ENCODE measurements at places on chromosomes 3 and 15.

GRCh38 chr15:98850961-98851572 lies 156.5 kb downstream of the PGPEP1L start:
- DNase-seq: peak; percentile 63

- DNase-seq: peak; percentile 10
Observed at GRCh38 chr15:73127302-73127936, 75.2 kb downstream of the NEO1 start.

DNA sequence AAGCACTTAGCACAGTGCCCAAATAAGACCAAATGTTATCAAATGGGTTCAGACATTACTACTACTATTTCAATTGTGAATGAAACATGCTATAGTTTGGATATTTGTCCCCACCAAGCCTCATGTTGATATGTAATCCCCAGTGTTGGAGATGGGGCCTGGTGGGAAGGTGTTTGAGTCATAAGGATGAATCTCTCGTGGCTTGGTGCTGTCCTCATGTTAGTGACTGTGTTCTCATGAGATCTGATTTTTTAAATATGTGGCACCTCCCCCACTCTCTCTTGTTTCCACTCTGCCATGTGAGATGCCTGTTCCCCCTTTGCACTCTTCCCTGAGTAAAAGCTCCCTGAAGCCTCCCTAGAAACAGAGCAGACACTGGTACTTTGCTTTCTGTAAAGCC lies 148.7 kb upstream of the TGFBR2 start:
- no peak for DNase-seq

DNA sequence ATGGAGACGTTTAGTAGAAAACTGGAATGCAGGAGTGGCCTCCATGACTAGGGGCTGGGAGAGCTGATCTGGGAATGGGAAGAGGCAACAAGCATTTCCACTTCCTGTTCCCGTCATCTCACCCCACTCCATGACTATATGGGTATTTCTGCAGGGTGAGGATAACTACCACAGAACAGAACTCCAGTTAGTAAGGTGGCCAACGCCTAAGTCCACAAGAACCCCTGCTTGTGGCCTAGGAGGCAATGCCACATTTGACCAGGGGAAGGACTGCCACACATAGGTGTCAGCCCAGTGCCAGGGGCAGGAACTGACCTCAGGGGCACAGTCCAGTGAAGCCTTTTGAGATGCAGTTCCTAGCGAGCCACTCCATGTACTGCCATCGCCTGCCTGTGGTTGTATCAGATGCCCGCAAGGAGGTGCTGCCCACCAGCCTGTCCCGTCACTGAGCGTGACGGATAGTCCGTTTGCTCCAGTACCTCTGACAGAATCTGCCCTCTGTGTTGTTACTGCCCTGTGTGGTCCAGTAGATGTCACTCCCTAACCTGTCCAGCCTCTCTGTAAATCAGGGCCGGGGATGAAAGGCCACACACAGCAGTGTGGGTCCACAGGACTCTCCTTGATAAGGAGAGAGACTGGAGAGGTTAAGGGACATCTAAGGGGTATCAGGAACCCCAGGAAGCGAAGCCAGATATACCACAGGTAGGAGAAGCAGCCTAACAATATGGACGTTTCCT lies 3.5 kb upstream of the MTFMT start:
- peak; percentile 81 for DNase-seq

GRCh38 chr3:45064512-45065372 lies 38.6 kb downstream of the CLEC3B start:
- no peak for DNase-seq

- no peak for DNase-seq
Observed at GRCh38 chr15:71808311-71809020, 1.9 kb upstream of the NR2E3 start.

DNA sequence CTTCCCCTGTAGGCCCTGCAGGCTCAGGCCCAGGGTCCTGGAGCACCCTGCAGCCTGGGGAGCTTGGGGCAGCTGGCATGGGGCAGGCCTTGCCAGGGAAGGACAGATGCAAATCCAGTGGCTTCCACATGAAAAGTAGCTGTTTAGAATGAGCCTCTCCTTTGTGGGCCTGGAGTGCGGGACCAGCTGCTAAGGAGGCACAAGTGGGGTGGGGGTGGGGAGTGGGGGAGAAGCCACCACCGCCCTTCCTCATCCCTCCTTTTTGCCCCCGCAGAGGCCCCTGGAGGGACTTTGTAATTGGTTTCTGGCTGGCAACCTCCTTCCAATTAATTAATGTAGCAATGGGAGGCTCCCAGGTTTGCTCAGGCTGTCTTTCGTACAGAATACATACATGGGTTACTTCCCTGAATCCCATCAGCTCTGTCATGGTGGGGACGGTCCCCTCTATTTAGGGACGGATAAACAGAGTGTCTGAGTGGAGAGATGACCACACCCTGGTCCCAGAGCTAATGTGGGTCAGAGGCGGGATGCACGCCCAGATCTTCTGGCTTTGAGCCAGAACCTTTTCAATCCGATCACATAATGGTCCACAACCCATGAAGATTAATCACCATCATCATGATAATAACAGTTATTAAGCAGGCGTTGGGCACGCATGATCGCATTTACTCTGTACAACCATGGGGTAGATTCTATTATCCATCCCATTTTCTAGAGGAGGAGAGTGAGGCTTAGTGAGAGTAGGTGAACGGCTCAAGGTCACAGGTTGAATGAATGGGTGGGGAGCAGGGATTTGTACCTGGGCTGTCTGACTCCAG lies 6.2 kb downstream of the CORO2B start:
- DNase-seq: no peak

DNA sequence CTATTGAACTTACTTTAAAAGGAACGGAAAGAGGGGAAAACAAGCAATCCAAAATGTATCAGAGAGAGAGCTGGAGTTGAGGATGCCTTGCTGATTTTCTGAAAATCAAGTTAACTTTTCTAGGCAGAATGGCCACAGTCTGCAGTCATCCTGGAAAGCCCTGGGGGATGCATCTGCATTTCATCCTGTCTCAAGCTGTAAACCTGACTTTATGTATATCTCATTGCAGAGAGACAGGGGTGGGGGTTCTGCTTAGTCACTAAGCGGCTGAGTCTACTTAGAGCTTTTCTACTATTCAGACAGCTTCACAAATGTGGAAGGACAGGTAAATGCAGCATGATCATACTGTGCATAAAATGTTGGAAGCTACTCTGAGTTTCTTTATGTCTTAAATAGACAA lies 41.4 kb downstream of the MRPS25 start:
- DNase-seq: no peak

GRCh38 chr3:8816106-8816505 lies 46.7 kb upstream of the OXTR start:
- DNase-seq: no peak

- DNase-seq: no peak
Observed at GRCh38 chr3:184322731-184323487, 8.5 kb downstream of the EIF4G1 start.

- DNase-seq: no peak
Observed at GRCh38 chr3:189139611-189139940, 32.2 kb upstream of the TPRG1 start.

DNA sequence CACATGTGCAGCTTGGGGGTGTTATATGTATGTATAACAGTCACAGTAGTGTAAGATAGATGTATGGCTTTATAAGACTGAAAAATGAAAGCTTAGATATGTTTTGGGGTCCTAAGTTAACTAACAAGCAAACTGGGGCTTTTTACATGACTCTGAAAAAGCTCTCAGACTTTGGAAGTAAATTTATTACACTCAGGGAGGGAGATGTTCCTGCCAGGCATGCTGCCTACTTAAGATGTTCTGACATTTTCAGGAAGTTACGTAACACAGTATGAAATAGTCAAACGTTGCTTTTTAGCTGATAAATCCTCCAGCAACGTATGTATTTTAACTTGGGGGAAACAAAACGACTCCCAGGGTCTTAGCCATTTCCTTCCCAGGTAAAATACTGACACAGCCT lies 1.7 kb upstream of the IFT57 start:
- no peak for DNase-seq

DNA sequence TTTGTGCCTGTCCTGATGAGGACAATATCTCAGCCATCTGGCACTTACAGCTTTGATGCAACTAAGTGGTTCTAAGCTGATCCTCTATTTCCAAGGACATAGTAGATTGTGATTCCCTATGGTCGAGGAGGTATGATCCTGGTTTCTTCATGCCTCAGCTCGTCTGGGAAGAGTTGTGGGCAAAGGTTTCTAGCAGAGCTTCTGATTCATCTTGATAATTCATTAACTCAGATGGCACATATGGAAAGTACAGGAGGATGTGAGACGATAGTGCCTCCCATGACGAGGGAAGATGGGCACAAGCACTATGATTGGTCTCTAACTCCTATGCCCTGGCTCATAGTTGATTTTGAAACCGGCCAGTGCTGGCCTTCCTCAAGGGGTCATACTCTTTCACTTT lies 334.2 kb upstream of the SEMA6D start:
- DNase-seq: no peak

All from HuH-7.5 (cell line).